Activated CD8-positive, alpha-beta memory T cell treated with anti-CD3 and anti-CD28 coated beads, Interleukin-2, amount 10 ng/mL, durations not matched to agents 7 days and 5 days (primary cell): ENCODE measurements at places on chromosomes 5 and 9. TPM values are rescaled to one million over a fixed set of nuclear protein-coding genes. Genes with fewer than 3 reads are reported as not detected.

- DNase-seq = no peak
Observed at GRCh38 chr5:14794583-14795230, 76.9 kb downstream of the ANKH start.

DNA sequence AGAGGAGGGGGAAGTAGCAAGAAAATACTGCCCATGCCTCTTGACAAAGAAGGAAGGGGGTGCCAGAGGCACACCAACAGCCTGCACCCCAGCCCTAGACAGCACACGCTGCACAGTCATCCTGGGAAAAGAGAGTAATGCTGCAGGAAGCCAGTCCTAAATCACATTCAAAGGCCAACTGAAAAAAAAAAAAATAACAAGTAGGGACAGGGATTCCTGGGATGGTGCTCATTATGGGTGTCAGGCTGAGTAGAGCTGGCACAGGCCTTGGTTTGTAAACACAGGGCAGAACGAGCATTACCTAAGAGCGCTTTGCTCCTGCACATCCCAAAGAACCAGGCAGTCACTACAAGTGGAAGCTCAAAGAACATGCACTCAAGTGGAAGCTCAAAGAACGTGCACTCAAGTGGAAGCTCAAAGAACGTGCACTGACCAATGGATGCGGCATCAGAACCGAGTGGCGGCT is 7.8 kb downstream of the RAPGEF1 start:
- peak; percentile 58 for DNase-seq

GRCh38 chr9:18969128-18969527 is 63.9 kb downstream of the SAXO1 start:
- DNase-seq = no peak

- no peak for DNase-seq
Observed at GRCh38 chr9:93061791-93062763, 3.6 kb downstream of the SUSD3 start.

DNA sequence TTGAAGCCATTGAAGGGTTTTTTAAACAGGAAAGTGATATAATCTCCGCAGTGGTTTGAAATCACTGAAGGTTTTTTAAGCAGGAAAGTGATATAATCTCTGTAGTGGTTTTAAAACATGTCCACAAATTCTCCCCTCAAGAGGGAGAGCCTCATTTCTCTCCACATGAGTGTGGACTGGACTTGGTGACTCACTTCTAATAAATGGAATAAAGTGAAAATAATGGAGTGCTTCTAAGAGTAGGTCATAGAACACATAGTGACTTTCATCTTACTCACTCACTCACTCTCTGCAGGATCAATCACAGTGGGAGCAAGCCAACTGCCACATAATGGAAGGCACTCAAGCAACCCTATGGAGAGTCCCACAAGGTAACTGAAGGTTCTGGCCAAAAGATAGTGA is 12.0 kb downstream of the CTNNAL1 start:
- no peak for DNase-seq

- no peak for DNase-seq
Observed at GRCh38 chr9:117307701-117308100, 107.2 kb downstream of the ASTN2 start.

DNA sequence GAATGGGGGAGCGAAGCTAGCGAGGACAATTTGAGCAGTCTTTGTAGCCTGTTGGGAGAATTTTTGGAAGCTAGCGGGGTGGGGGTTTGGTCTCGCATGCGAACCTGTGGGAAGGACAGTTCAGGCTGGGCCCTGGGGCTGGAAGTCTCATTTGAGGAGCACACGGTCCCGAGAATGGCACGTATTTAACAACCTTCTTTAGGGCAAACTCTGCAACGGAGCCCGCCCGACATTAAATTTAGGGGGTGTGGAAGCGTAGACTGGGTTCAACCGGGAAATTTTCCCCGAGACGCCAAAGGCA is 35.2 kb upstream of the NFIB start:
- DNase-seq = no peak

GRCh38 chr9:114883709-114884108 is 46.7 kb downstream of the TNFSF8 start:
- no peak for DNase-seq

DNA sequence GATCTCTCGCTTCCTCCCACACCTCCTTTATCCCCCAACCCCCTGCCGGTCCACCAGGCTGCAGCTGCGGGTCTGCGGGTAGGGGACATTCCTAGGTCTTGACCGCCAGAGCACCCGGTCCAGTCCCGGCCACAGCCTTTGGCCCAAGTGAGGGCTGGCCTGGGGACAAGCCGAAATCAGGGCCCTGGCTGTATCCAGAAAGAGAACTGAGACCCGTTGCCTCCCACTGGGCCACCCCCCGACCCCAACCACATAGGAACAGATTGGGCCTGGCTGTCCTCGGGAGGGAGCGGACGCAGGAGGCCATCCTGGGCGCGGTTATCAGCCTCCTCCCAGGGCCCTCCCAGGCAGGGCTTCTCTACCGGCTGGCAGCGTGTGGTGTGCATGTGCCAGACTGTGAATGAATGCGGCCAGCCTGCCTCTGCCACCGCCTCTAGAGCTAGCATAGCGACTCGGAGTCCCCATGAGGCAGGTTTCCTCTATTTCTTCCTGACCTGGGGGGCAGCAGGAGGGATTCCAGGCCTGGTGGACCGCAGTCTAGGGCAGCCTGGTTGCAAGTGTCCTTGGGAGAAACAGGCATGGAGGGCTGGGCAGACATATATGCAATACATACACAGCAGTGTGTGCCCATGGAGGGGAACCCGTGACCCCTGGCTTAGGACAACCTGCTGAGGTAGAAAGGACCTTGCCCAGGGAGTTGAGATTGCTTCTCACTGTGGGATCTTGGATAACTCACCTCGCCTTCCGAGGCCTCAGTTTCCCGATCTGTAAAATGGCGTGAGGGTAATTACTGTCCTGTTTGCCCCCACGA is 1.2 kb downstream of the N4BP3 start:
- peak; percentile 58 for DNase-seq

DNA sequence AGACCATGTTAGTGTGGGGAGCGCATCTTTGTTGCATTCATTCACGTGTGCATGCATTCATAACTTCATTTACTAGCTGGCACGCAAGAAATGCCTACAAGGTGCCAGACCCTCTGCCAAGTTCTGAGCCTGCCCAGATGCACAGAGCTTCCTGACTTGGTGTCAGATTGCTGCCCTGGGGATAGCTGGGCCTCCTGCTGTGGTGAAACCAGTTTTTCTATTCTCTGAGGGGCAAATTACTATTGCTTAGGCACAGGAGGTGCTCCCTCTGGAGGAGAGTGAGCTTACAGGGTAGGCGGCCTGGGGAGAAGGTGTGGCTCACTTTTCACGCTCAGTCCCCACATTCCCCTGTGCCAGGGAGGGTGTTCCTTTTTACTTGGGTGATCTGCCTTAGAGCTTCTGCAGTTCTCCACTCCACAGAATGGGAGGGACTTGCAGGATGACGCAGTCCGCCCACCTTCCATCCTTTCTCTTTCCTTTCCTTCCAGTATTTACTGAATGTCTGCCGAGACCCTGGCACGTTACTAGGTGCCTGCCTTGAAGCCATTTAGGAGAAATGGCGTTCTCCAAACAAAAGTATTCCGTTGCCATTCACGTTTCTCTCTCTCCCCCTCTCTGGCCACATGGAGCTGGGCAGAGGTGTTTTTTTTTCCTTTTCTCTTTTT is 27.9 kb upstream of the CTNNA1 start:
- DNase-seq = no peak

Gene KIF4B
- total RNA-seq = not detected

Gene NR5A1
- total RNA-seq = not detected

Gene SLC4A9
- total RNA-seq = 0.35 TPM

Gene RGS7BP
- not detected for total RNA-seq

Gene ENTREP1
- not detected for total RNA-seq
